ENCODE measurements at places on chromosomes 1 and 21.

DNA sequence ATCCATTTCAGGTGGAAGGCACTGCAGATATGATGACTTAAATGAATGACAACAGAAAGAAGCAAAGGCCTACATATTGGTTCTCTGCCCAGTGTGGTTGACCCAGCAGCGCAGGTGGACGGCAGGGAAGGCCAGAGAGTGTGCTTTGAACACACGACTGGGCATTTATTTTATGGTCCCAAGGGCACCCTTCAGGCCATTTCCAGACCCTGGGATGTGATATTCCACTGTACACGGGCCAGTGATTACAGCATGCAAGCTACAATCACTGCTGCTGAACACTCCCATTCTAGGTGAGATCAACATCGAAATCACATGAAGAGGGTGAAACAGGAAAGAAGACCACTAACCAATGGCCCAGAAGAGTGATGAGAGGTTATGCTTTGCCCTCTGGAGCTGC is 33.8 kb downstream of the PCNX2 start:
- DNase-seq, result no peak

DNA sequence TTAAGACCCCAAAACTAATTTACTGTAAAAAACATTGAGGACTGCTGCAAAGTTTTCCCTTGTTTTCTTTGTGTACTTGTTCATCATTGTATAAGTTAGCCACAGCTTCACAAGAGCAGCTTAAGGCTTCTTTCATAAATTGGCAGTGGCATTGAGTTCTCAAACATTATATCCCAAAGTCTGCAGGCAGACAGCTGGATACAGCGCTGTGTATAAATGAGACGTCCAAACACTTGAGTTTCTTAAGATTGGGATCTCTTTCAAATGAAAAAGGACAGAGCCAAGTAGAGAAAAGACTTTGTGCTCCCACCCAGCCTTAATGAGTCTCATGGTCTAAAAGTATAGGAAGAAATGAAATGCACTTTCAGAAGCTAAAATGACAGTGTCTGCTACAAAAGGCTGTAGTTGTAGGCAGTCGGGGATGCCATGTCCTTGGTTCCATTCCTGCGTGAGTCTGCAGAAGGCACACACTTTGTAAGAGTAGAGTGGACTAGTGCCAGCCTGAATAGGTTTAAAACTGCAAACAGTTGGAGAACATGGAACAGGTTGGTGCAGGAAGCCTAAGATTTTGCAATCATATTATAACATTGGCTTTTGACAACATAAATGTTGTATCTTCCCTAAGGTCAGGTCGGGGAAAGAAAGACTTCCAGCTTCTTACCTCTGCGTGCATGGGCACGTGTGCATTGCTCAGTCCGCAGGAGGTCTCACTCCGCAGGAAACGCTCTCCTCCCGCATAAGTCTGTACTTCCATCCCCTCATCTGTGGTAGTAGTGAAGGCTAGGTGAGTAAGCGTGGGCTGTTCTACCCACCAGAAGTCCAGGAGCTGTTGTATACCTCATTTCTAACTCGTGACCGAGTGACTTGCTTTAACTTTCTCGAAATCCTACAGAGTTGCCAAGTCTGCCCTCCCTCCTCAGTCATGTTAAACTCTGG is 94.4 kb downstream of the CD247 start:
- no peak for DNase-seq

- no peak for DNase-seq
Observed at GRCh38 chr1:93219443-93219842, 38.9 kb downstream of the CCDC18 start.

DNA sequence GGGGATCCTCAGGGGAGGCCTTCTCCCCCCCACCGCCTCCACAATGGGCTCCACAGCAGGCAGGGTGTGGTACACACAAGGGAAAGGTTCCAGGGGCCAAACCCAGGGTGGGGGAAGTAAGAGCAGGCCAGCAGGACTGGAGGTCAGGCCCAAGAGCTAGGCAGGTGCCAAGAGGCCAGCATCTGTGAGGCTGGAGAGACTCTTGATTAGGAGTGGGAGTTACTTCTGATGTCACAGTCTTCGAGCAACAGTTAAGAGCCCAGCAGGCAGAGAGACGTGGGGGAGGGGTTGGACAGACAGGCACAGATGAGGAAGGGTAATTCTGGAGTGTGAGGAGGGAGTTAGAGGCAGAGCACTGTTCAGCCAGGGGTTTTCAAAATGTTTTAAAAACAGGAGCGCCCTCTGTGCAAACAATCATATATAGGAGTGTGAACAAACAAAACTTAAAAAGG is 55.8 kb downstream of the SLC9A1 start:
- DNase-seq, result no peak

DNA sequence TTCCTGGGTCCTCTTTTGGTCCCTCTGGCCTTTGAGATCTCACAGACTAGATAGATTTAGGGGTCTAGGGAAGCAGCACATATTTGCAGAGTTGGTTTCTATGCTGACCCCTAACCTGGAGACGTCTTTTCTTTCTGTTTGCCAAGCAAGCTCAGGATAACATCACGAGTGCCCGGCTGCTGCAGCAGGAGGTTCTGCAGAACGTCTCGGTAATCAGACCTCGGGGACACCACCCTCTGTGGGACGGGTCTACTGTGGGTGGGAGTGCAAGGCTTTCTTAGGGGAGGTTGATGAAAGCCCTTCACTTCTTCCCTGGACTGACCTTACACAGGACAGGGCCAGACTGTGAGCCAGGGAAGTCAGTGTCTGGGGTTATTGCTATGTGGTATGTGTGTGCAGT is 2.9 kb downstream of the IL24 start:
- no peak for DNase-seq

DNA sequence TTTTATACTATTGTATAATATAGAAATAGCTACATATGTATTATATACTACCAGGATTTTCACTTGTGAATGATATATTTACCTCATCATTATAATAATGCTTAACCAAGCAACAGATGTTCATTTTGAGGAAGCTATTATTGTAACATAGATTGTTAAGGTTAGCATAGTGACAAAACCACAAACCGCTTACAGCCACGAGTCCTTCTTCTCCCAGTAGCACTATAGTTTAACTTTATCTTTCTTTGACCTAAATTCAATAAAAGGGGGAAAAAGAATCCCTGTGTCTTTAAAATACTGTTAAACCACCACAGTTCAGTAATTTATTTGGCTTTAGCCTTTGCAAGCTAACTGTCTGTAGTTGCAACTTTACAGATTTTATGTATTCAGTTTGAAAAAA is 1039.4 kb upstream of the B3GALT2 start:
- no peak for DNase-seq

DNA sequence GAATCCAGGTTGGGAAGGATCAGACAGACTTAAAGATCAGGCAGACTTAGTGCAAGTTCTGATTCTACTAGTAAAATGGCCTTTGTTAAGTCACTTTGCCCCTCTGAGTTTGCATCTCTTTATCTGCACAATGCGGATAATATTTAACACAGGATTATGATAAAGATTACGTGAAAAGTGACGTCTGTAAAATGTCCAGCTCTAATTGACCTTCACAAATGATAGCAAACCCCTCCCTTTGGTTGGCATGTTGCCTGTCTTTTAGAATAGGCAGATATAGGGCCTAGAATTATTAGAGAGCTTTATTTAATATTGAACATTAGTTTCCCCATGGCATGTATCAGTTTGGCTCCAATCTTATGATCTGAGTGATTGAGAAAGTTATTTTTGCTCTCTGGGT is 55.4 kb downstream of the C1orf21 start:
- DNase-seq, result no peak

- no peak for DNase-seq
Observed at GRCh38 chr1:27632387-27633297, 2.3 kb downstream of the FGR start.

- no peak for DNase-seq
Observed at GRCh38 chr1:6174621-6175410, 5.3 kb downstream of the CHD5 start.

GRCh38 chr1:27428316-27429028 is 36.0 kb downstream of the GPR3 start:
- no peak for DNase-seq

DNA sequence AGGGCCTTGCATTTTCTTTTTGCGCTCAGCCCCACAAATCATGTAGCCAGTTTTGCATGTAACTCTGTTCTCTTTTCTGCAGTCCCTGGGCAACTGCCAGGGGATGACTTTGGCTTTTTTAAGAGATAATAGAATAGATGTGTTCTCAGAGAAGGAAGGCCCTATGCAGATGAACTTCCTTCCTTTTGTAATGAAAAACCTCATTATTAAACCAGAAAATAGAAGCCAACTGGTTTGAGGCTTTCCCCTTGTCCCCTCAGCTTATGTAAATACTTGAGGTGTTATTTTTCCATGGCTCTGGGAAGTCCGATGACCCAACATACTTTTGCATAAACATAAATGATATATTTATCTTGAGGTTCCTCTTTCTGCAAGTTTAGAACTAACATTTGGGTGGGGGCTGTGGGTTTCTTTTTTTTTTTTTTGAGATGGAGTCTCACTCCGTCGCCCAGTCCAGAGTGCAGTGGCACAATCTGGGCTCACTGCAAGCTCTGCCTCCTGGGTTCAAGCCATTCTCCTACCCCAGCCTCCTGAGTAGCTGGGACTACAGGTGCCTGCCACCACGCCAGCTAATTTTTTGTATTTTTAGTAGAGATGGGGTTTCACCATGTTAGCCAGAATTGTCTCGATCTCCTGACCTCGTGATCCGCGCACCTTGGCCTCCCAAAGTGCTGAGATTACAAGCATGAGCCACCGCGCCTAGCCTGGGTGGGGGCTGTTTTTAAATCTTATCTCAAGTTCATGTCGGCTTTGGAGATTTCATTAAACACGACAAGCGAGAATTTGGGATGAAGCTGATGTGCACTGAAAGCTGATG is 14.4 kb upstream of the FCRL5 start:
- no peak for DNase-seq

DNA sequence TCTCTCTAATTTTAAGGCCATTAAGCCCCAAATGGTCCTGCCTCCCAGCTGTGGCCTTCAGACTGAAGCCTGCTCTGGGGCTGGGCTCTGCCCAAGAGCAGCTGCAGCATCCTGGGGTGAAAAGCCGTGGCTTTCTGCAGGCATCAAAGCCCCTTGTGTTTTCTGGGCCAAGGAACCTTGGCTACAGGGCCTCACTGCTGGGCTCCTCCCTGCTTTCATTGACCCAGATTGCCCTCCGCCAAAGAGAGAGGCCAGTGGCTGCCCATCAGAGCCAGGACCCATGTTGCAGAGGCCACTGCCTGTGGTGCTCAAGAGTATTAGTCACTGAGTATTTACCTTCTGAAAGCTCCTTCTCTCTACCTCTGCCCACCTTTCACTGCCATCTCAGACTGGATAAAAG is 1.6 kb downstream of the ZNF648 start:
- DNase-seq, result no peak

DNA sequence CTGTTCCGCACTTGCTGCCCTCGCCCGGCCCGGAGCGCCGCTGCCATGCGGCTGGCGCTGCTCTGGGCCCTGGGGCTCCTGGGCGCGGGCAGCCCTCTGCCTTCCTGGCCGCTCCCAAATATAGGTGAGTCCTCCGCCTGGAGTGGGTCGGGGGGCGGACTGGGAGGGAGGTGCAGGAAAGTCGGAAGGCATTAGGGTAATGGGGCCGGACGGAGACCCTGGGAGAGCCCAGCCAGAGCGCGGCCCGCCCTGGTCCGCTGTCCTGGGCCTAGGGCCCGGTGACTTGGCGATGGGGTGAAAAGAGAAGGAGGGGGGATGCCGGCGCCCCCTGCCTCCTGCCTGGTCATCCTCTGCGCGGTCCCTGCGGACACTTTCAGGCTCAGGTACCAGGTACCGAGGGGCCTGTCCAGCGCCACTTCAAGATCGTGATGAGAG is 243 bp downstream of the ADAM15 start:
- DNase-seq, result no peak

GRCh38 chr1:210360852-210361477 is 32.3 kb downstream of the HHAT start:
- no peak for DNase-seq

DNA sequence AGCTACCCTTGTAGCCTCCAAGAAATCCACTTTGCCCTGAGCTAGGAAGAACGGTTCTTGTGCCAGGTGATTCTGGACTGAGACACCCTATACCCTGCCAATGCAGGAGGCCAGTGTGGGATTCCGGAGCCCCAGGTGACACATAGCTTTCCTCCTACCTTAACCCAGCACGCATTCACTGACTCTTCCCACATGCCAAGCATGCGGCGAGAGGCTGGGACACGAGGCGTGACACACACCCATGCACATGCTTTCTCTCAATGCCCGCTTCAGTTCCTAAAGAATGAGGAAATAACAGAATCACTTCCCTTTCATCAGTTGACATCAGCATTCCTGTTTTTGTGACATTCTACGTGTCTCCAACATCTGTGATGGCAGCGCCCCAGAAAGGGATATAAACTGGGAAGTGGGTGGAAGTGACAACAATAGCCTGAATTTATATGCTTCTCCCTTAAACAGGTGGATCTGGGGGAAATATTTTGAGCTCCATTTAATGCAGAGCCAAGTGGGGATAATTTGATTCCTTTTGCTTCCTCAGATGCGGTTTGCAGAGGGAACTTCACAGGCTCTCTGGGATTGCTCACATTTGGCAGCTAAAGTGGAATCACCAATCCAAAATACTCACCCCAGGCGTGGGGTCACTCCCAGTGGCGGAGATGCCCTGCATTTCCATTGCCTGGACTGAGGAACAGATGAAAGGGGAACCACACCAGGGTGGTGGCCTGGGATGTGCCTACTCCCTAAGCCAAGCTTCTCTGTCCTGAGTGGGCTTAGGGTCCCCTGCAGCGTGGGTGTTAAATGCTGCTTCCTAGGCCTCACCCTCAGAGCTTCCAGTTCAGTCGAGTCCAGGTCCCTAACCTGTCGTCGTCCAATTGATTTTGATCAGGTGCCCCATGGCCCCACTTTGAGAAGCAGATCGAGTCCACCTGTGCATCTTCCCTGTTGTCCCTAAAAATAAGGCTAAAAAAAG is 445.1 kb downstream of the SIPA1L2 start:
- DNase-seq, result no peak

DNA sequence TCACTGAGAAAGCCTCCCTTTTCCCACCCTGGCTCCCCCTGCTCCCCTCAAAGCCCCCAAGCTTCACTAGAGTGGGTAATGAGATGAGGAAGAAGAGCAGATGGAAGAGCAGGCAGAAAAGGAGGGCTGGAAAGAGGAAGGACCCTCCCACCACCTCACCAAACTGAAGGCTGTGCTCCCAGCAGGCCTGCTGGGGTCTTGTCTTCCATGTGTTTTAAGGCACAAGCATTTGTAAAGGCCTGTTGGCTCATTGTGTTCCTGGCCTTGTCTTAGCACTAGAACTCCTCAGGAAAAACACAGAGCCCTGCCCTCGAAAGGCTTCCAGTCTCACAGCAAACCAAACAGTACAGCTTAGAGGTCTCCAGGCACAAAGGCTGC is 51.5 kb downstream of the TOMM20 start:
- DNase-seq, result no peak

- no peak for DNase-seq
Observed at GRCh38 chr1:217004776-217005436, 281.7 kb upstream of the ESRRG start.

GRCh38 chr1:35810096-35810881 is 2.5 kb downstream of the AGO4 start:
- no peak for DNase-seq

- no peak for DNase-seq
Observed at GRCh38 chr1:234144901-234145300, 228.4 kb upstream of the COA6 start.
